T1000 (cell line): ENCODE measurements at places on chromosomes 7 and 10.

DNA sequence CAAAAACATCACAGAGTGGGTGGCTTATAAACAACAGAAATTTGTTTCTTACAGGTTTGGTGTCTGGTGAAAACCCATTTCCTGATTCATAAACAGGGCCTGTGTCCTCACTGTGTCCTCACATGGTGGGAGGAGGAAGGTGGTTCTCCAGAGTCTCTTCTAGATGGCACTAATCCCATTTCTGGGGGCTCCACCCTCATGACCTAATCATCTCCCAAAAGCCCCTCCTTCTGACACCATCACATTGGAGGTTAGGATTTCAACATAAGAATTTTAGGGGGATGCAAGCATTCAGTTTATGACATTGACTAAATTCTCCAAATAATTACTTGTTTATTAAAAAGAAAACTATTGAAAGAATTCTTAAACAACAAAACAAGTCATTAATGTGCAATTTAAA lies 116.0 kb downstream of the CHN2 start:
- DNase-seq = no peak

DNA sequence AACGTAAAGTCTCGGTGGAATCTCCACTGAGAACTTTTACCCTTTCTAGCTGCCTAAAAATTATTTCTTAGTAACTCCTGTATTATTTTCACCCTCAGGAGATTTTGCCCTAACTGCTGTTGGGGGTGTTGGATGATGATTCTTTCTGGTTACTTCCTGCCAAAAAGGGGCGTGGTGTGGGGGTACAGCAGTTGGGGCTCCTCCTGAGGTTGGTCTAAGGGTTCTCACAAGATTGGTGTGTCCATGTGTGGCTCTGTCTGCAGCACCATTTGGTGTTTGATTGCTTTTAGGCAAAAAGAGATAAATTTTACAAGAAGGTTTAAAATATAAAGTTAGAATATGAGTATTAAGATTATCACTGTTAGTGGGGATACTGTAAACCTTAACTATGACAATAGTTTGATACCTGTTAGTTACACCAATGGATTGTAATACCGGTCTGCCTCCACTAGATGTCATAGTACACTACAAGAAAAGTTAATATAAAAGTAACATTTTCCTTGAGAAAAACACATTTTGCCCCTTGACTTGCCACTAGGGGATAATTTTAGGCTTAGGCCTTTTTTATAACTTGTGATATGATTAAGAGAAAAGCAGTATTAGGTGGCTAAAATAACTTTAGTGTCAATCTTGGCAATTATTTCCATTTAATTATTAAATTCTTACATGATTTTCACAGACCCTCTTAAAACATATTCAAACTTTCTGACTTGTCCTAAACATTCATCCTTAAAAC lies 928.7 kb downstream of the IPMK start:
- no peak for DNase-seq

DNA sequence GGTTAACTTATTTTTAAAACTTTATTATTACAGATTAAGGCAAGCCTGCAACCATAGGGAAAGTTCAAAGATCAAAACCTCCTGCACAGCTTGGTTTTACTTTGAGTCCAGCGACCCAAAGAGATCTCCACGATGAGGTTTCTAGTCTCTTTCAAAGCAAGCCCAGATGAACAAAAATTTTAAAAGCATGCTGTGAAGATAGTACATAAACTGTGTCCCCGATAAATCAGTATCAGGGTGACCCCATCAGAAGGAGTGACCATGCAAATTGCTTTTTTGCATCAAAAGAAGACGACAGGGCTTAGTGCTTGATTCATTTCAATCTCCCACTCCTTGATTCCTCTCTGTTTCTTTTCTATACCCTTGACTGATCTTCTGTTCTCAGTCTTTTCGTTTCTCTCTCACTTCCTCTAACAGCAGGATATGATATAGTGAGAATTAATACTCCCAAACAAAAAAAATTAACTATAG lies 16.0 kb upstream of the DNTT start:
- no peak for DNase-seq

GRCh38 chr10:43765516-43765915 lies 116.8 kb upstream of the ZNF32 start:
- DNase-seq = no peak

- no peak for DNase-seq
These were observed 12.7 kb downstream of the SHH start for GRCh38 chr7:155799514-155799913.
